ENCODE measurements at places on chromosomes 2 and 18.

GRCh38 chr2:187502467-187502866 is 51.8 kb downstream of the TFPI start:
- no peak for DNase-seq

GRCh38 chr2:104859766-104860450 is 6.0 kb downstream of the POU3F3 start:
- no peak for DNase-seq

DNA sequence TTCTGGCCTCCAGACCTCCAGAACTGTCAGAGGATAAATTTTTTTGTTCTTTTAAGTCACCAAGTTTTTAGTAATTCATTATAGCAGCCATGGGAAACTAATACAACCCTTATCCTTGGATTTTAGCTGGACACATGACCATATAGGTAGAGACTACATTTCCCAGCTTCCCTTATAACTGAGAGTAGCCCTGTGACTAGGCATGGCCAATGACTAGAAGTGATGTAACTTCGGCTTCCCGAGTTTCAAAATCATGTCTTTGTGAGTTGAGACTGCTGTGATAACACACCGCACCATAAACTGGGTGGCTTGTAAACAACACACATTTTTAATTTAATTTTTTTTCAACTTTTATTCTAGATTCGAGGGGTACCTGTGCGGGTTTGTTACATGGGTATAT is 134.0 kb upstream of the SERTAD2 start:
- no peak for DNase-seq

DNA sequence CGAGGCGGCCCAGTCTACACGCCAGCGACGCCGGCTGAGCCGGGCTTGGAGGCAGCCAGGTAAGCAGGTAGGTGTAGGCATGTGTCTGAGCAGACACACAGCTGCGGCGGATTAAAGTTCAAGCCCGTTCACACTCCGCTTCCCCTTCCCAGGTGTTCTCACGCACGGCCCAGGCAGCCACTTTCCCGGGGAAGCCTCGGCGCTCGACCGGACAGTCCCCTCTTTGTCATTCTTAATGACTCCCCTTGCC is 367 bp downstream of the TGFA start:
- DNase-seq, result no peak

DNA sequence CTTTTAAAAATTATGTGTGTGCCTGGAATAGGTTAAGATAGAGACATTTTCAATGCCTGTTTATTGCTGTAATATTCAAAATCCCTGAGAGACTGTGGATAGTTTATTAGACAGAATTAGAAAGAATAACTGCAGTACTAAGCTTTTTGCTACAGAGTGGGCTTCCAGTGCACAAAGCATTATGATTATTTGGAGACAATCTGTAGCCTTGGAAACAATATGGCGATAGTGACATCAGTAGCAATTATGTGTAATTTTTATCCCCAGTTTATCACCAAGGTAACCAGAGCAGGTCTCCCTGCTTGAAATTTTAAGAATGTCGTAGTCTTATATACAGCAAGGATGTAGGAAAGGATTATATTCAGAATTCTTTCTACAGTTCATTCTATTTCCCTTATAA is 100.0 kb downstream of the MYO3B start:
- no peak for DNase-seq

DNA sequence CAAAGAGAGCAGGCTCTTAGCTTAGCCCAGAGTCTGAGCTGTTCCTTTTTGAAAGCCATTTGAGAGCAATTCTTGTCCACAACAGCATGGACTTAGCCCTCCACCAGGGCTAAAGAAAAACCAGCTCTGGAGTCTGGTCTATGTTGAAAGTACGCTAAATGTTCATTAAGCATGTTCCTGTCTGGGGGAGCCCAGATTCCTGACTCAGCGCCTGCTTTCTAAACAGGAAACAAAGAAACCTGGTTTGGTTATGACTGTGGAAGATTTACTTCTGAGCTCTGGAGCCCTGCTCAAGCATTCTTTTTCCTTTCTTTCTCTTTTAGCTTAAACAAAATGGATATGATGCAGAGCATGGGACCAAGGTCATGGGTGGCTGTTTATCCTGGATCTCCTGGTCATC is 279.8 kb downstream of the RBM43 start:
- DNase-seq, result peak; percentile 14

- DNase-seq, result no peak
These were observed 1123.3 kb upstream of the ACVR2A start for GRCh38 chr2:146721486-146721885.

GRCh38 chr2:78780256-78780655 is 245.2 kb upstream of the REG3G start:
- no peak for DNase-seq

DNA sequence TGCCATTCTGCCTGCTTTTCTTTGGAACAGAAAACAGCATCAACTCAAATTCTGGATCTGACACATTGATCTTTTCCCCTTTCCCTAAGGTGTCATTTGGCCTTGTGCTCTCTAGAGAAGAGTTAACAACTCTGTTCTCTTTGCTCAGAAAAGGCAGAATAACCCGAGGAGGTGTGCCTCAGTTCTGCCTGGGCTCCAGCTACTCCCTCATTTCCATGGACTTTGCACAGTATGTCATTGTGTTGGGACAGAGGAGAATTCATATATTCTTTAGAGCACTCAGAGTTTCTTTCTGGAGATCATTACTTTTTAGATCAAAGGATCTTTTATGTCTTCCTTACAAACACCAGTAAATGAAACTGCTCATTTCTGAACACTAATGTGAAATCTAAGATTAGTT is 249.1 kb downstream of the PHLPP1 start:
- no peak for DNase-seq

GRCh38 chr18:33611525-33612135 is 33.6 kb downstream of the ASXL3 start:
- DNase-seq, result no peak

DNA sequence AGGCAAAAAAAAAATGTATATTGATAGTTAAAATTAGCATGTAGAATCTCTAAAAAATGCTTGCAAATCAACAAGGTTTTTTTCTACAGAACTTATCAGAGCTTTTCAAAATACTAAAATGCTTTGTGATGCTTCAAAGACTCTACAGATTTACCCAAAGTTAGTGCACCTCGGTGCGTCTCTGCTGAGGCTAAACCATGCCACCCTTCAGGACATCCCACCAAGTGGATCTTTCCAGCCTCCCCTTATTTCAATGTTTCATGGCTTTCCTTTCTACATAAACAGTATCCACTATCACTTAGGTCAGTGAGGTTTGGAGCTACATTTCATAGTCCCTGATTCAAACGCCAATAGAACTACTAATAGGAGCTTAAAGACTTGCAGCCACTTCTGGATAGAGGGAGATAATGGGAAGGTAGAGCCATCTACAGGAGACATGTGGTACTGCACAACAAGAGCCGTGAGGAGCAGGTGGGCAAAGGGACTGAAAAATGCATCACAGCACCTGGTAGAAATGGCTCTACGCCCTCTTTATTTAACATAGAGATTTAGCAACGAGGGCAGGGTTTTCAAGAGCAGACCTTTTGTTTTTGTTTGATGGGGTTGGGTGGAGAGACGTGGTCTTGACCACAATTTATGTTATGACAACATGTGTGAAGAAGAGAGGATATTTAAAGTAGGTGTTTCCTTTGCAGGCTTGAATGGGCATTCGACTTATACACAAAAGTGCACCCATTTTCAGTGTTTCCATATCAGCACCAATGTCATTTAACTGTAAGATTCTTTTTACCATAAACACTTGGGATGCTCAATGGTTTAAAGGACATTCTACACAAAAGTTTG is 56.1 kb upstream of the SLC35G4 start:
- peak; percentile 71 for DNase-seq

DNA sequence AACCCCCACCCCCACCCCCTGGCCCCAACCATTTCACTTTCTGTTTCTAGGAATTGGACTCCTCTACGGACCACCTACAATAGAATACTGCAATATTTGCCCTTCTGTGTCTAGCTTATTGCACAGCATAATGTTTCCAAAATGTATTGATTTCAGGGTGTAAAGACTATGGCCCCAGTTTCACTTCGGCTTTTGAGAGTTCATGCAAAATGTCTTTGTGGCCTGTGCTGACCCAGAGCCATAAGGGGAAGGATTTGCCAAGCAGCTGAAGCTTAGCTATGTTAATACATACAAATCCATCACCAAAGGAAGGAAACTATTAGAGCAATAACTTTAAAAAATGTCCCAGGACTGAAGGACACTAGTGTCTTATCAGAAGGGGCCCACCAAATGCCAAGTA is 11.2 kb upstream of the ATP9B start:
- DNase-seq, result no peak

- peak; percentile 95 for DNase-seq
These were observed 100.5 kb upstream of the ITPRID2 start for GRCh38 chr2:181790716-181791649.

DNA sequence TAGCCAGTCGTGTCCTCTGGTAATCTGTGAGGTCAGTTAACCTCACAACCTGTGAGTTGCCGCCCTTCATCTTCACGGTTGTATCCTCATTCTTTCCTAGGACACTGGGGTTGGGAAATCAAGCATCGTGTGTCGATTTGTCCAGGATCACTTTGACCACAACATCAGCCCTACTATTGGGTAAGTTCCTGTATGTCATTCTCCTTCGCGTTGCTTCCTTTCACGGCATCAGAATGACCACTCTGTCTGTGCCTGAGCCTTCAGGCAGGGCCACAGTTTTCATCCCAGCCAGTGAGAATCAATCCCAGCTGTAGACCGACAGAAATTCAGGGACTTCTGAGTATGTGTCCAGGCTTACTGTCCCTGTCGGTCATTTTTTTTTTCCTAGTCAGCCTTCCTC is 67.1 kb downstream of the RAB31 start:
- DNase-seq, result no peak

DNA sequence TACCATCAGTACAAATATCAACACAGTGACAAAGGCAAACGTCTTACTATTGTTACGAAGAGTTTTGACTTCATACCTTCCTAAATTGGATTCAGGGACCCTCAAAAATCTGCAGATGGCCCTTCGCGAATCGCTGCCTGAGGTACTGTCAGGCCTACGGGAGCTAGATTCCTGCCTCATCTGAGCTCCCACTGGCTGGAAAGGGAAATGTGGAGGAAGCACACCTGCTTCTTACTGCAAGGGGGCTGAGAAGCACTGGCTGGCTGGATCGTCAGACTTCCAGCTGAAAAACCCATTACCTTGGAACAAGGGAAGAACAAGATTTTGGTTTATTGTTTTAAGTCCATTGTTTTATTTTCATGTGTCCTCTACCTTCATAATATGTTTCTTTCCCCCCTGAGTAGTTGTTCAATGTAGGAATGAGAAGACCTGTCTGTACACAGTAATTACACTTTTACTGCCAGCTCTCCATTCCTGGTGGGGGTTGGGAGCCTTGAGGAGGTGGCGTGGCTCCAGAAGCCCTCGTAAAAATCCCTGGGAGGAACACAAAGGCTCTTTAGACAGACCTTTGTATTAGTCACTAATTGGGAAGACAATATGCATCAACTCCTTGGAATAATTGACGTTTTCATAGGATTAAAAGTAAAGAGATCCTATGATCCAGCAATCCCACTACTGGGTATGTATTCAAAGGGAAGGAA is 124.1 kb upstream of the NOSTRIN start:
- DNase-seq, result no peak

DNA sequence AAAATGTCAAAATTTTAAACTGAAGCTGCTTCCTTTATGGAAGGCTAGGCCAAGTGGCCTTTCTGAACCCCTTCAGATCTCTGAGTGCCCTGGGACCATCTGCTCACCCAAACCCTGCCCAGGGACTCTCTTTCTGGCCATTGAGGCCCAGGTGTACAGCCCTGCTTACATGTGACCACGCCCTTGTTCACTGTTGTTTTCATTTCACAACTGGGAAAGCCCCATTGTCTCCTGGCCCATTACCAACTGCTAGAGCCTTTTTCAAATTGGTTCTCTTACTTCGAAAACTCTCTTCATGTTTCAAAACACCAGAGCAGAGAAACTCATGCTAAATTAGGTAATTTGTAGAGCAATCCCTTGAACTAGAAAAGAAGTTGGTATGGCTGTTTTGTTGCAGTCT is 219.5 kb upstream of the TANK start:
- DNase-seq, result peak; percentile 73

DNA sequence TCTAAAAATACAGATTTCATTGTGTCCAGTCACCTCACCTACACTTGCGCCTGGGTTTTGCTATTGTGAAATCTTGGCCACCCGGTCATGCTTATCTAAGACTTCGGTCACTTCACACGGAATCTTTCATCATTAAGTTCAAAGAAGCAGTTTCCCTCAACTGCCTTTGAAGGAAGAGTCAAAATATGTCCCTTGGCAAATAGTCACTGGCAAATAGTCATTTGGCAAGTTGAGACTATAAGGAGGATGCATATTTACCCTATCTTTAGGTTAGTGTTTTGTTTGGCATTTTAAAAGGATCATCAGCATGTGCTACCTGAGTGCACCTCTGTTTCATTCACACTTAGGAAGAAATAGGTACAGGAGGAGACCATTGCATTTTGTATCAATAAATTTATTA is 95.9 kb downstream of the FEZ2 start:
- peak; percentile 22 for DNase-seq

DNA sequence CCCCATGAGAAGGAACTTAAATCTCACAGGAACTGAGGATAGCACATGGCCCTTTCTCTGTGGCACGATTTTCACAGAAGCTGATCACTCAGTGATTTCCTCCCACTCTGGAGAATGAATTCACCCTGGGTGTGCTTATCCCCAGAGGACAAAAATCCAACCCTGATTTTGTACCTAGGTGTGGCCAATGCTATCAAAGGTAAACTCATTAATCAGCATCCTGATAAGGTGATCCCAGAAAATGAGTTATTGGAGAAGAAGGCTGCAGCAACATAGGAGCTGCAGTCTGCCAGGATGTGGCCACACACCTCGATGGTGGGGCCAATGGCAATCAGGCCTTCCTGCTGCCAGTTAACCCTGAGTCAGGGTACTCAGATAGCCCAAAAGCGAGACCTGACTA is 8.2 kb upstream of the SULT1C2 start:
- DNase-seq, result no peak

GRCh38 chr2:175871331-175872004 is 130.6 kb downstream of the LNPK start:
- DNase-seq, result peak; percentile 78

Data from fibroblast of the aortic adventitia (primary cell).